ENCODE measurements at places on chromosomes 5 and 9.
A peak's percentile ranks its signal among the peaks of the same experiment; 100 is the strongest.

DNA sequence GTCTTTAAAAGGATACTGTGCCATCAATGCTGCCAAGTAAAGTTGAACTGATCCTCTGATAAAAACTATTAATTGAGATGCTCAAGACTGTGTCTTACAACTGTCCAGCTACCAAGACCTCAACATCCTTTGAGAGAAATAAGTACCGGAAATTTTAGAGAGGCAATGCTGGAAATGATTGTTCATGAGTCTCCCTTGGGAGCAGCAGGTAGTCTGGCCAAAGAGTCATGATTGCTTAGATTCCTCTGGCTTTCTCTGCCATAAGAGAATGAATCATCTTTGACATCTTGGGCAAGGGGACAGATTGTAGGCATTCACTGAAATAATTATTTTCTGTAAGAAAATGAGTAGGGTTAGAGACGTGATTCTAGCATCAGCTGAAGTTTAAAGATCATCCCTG, 466.6 kb upstream of the DAB2 start:
- no peak for DNase-seq

GRCh38 chr9:127102176-127102575, 20.3 kb downstream of the ANGPTL2 start:
- DNase-seq: peak; percentile 37

DNA sequence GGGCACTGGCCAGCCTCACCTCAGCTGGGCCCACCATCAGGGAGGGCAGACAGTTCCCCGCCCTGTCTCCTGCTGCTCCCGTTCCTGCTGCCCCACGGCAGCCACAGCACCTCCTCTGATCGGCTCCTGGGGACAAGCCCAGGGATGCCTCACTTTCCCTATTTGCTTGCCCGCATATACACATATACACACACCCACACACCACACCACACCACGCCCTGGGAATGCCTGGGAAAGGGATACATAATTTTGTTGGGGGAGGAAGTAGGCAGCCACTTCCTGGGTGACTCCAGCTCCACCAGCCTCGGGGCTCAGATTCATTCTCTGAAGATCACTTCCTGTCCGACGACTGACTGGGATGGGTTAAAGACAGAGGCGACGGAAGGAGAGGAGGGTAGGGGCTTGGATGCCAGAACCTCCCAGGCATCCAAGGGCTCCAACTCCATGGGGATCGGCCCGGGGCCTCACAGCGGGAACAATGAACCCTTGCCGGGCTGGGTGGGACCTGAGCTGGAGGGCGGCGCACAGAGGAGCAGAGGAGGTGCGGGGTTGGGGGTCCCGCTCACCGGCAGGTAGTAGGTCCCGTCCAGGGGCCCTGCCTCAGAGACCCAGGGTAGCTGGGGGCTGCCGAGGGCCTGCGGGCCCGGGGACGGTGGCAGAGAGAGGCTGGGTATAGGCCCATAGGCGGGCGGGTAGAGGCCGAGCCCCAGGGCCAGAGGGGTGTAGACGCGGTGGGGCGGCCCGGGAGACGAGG, 2.0 kb upstream of the MZB1 start:
- peak; percentile 93 for DNase-seq

GRCh38 chr5:66967102-66967501, 229.5 kb downstream of the CD180 start:
- peak; percentile 86 for DNase-seq

GRCh38 chr5:43634621-43635020, 31.6 kb downstream of the NNT start:
- DNase-seq: peak; percentile 6

- no peak for DNase-seq
Measured at GRCh38 chr5:72559866-72560766, 52.9 kb upstream of the ZNF366 start.

DNA sequence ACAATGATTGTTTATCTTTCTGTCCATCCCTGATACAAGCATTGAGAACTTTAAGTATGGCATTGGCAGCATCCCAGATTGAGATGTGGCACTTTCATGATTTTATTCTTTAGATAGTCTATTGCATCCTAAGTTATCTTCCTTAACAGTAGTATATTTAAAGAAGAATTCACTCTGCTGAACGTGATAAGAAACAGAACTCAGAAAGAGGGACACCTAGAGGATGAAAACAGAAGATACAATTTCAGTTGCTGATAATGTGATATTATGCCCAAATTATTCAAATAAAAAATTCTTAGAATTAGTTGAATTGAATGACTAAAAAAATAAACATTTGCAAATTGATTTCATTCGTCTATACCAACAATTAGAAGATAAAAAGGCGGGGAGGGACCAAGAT, 218.1 kb upstream of the DMRTA1 start:
- peak; percentile 24 for DNase-seq

DNA sequence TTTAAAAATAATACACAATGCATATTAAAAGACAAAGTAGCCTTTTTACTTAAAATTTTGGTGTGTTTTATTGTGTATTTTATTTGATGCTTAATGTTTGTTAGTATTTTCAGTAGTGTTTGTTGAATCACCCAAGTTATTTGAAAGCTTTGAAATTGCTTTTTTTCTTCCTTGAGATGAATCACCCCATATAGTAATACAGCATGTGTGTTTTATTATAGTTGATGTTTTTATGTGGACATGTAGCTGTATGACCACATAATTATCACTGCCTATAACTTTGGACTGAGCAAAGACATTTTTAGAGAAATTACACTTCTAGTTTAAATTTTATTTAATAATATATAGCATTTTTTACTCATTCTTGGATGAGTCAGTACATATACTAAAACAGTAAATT, 18.0 kb downstream of the FAM174A start:
- DNase-seq: peak; percentile 32

DNA sequence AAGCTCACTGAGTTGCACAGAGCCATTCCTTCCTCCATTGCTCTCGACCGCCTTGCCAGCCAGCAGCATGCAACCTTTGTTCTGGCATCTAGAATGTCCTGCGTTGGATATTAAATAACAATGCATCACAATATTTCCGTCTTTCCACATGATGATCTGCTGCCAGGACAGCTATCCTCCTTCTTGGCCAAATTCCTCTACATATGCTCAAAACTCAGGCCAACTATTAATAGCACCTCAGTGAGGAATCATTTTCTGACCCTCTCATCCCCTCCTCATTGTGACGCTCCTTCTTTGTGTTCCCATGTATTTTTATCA, 128.6 kb downstream of the MYO10 start:
- DNase-seq: no peak

DNA sequence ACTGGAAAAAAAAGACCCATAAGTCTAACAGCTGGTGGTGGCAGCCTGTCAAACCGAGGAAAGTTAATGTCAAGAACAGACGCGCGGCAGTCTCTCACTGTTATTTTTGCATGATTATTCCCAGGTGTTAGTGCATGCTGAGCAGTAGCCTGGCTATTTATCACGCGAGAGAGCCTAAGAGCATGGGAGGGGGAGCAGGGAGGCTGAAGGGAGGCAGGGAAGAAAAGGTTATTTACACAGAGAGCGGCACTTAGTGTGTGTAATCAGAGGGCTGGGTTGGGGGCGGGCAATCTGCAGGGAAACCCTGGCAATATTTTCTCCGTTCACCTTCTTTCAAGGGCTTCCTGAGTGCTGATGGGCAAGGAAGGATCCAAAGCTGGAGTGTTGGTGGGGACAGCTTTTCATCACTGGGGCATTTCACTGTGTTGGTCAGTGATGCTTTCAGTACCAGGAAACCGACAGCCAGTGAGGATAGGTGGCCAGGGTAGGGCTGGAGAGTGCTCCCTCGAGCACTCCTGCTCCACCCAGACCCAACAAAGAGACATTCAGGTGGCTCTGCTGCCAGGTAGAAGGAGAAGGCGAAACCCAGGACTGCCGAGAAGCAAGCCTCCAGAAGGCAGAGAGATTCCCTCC, 39.6 kb downstream of the ZNF608 start:
- DNase-seq: peak; percentile 3

GRCh38 chr9:14183001-14183400, 130.9 kb downstream of the NFIB start:
- DNase-seq: no peak

DNA sequence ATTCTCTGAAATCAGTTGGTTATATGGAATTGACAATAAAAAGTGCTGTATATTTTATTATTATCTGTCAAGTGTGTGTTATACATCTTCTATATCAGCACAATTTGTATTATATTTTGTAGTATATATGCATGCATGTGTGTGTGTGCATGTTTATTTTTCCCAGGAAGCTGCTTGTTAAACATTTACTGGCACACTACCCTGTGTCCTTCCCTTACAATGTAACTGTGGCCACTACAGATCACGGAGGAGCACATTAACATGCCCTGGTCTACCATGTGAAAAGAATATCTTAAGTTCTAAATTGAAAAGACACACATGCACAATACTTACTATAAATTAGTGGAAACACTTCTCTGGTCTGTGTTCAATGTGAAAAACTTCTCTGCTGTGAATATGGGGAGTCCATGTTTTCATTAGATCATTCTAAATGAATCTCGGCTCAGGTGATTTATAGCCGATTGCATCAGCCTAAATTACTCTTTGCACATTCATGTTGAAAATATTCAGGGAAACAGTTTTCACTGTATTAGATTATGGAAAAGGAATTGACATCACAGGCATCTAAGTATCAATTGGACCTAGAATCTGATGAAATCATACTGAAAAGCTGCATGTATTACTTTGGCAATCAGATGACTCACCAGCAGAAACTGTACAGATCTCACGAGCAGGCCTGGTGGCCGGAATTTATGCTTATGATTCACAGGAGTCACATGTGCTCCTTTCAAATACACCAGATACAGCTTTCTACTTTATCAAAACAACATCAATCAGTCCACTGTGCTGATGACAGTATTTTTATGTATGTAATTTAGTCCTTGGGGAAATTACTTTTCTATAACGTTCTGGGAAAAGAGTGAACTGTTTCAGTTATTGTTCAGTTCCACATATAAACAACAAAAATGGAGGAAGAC, 39.4 kb downstream of the LURAP1L start:
- peak; percentile 98 for DNase-seq

DNA sequence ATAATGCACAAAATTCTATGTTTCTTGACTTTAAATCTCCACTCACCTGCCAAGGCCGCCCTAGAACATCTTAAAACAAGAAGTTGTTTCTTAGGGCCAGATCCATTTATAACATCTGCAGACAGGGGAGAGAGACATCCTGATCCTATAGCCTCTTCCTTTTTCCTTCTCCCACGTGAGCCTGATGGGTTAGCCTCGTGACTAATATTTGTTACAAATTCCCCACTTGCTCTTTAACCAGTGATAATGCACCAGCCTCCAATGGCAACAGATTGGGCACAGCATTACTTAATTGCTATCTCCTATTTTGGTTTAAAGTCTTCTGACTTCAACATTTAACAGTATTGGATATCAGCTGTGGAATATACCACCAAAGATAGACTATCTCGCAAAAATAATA, 196.5 kb downstream of the GADD45G start:
- DNase-seq: no peak

DNA sequence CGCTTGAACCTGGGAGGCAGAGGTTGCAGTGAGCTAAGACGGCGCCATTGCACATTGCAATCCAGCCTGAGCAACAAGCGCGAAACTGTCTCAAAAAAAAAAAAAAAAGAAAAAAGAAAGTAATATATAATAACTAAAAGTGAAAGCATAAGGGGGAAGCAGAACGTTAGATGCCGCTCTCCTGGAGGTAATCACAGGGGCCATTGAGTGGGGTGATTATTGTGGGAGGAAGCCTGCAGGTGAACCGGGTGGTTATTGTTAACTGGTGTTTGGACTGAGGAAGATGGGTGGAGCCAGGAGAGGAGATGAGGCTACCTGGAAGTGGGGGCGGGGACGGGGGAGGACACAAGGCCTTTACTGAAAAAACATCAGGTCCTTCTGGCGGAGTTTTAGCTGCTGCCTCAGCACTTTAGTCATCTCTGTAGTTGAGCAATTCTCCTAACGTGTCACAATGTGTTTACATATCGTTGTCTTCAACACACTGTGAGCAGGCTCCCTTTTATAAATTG, 5.3 kb upstream of the TJP2 start:
- peak; percentile 19 for DNase-seq

GRCh38 chr5:174348311-174348981, 302.9 kb downstream of the NSG2 start:
- DNase-seq: peak; percentile 33

GRCh38 chr5:171505473-171506043, 86.1 kb downstream of the FGF18 start:
- no peak for DNase-seq

DNA sequence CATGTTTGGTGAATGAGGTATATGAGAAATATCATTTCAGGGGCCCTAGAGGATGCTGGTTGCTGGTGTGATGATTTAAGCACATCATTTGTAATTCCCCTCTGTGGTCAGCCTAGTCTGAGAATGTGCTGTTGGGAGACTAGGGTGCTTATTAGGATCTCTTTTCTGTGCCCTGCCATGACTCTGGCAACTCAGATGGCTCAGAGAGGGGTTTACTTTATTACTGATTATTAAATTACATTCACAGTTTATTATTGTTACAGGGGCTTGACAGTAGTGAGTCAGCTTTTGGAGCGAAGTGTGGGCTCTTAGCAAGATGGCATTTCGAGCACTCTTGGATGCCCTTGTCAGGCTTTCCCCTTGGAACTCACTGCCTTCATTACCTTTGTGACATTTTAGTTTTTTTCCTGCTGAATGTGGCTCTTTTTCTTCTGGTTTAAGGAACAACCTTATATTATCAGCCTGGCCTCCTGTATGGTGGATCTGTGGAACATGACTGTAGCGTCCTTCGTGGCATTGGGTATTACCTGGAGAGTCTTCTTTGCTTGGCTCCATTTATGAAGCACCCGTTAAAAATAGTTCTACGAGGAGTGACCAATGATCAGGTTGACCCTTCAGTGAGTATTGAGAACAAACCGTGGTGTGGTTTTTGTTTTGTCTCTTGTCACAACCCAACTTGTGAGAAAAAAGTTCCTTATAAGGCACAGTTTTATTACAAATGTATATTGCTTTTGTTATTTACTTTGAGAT, 33.8 kb downstream of the RCL1 start:
- DNase-seq: peak; percentile 39

DNA sequence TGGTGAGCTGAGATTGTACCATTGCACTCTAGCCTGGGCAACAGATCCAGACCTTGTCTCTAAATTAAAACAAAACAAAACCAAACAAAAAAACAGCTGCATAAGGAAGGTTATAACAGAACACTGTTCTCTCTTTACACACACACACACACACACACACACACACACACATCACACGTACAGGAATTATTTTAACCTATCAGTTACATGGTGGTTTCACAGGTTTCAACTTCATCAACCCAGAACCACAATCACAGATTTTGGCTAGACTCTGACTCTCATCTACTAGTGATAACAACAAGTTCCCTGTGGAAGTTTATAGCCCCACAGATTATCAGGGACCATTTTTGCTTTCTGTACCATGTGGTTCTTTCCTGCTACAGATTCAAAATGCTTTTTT, 60.2 kb downstream of the RPS23 start:
- DNase-seq: no peak

DNA sequence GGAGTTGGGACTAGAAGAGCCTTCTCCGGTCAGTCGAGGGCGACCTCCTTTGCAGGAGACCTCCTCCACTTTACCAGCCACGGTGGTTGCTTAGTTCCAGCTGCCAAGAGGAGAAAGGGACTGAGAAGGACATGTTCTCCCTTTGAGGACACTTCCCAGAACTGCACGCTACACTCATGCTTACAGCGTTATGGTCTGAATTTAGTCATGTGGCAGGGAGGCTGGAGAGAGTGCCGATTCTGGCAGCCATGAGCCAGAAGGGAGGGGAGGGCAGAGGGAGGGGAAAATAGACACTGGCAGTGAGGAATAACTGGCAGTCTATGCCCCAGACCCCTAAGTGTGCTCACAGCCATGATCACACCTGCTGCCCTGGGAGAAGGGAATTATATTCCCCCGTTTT, 47.8 kb downstream of the TSPAN17 start:
- DNase-seq: no peak

Data from EH (cell line).